ENCODE measurements at places on chromosomes 1 and 21.
A peak's percentile ranks its signal among the peaks of the same experiment; 100 is the strongest.

DNA sequence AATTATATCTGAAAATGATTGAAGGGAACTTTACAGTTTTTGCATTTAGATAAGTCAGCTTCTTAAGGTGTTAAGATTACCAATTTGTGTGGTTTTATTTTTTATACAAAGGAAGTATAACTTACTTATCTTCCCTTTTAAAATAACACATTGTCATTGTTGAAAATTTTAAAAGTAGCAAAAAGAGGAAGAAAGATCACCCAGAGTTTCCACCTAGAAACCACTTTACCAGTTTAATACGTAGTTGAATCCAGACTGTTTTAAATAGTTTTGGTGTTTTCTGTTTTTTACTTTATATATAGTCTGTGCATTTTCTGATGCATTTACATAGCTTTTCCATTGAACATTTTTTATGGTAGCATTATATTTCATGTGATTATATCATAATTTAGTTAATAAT lies 6.1 kb downstream of the CCDC18 start:
- DNase-seq = no peak

GRCh38 chr1:76314730-76315129 lies 240.2 kb downstream of the ST6GALNAC3 start:
- DNase-seq = no peak

GRCh38 chr1:82323144-82323841 lies 522.6 kb downstream of the ADGRL2 start:
- peak; percentile 27 for DNase-seq

DNA sequence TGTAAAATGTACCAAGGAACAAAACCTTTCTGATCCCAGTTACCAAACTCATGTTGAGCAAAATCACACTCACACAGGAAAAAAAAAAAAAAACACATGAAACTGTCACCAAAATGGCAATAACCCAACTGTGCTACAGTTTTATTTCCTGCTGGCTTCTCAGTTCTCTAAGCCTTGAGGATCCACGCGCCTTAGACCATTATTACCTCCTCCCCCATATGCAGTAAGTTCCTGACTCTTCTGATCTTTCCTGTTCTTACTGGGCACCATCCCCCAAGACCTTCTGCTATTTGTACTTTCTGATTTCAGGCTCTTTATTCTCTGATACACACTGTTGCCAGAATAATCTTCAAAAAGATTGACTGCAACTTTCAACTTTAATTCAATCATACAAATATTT lies 79.6 kb downstream of the SLC45A1 start:
- DNase-seq = no peak

DNA sequence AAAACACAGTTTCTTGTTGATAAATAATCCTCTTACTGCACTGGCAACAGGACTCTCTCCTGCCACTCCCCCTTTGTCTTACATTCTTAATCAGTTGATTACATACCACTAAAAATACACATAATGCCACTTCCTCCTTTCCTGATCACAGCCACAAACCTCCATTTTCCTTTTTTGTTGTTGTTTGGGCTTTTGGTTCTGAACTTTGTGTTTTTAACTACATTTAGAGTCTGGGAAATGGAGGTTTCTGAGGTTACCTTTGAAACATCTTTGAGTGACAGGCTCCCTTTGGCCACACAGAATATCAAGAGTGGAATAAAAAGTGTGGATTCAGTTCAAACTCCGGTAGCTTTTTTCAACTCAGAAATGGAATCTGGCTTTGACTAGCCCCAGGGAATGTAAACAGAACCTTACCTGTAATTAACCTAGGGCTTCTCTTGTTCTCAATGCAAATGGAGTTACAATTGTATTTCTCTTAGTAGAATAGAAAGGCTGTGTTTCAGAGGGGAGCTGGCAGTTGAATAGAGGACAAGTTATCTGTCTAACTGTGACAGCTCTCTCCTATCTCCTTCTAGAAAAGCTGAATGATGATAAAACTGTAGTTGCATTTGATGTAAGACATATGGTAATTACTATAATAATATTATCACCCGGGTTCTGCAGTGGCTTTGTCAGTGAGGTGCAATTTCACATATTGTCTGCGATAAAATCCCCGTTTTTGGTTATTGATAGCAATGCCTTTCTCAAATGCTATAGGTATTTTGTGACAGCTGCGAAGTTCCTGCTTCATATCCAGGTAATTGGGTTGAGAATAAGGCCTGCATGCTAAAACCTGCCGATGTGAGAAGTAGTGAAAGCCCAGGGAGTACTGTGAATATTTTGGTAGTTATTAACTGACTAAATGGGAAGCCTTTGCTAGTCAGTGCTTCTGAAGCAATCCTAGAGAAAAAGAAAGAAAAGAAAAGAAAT lies 66.9 kb downstream of the ST6GALNAC5 start:
- peak; percentile 82 for DNase-seq

DNA sequence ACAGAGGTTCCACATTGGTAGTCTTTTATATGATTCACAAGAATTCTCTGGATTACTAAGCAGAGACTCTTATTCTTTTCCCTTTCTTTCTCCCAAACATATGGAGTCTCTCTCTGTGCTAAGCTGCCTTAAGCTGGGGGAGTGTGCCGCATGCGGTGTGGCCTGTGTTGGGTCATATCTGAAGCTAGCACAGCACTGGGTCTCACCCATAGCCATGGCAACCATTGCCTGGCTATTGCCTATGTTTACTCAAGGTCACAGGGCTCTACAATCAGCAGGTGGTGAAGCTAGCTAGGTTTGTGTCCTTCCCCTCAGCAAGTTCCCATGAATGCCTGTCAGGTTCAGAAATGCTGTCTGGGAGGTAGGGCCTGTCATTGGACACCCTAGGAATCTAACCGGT lies 73.6 kb upstream of the ZRANB2 start:
- DNase-seq = no peak

GRCh38 chr1:167601442-167602383 lies 28.3 kb upstream of the RCSD1 start:
- no peak for DNase-seq

GRCh38 chr1:232123775-232124659 lies 497.4 kb downstream of the DISC1 start:
- DNase-seq = no peak

DNA sequence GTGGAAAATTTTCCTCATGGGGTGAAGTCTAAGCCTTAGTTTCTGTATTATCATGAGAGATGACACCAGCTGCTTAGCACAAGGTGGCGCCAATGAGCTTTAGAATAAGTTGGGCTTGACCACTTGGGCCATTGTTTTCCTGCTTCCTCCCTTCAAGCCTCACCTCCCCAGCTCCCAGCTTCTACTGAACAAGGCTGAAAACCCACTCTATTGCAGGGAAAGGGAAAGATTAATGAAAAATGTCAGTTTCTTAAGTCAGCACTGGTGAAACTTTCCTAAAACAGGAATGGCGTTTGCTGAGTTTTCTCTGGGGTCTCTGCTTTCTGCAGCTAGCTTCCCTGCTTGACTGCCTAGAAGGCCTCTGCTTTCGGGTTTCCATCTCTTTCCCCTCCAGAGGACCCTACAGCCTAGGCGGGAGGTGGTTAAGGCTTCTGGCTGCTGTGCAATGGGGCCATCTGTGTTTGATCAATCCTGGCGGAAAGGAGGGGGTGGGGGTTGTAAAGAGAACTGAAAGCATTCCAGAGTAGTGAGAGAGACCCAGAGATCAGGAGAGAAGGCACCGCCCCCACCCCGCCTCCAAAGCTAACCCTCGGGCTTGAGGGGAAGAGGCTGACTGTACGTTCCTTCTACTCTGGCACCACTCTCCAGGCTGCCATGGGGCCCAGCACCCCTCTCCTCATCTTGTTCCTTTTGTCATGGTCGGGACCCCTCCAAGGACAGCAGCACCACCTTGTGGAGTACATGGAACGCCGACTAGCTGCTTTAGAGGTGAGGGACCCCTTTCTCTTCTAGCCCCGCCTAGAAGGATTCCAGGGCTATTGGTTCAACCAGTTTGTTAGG lies at the start of gene OLFML3:
TSS of gene OLFML3 (plus strand) at position 612 of the 840 bp plus-strand sequence. CDS start at position 655, 43 bp downstream.
- DNase-seq = peak; percentile 66

DNA sequence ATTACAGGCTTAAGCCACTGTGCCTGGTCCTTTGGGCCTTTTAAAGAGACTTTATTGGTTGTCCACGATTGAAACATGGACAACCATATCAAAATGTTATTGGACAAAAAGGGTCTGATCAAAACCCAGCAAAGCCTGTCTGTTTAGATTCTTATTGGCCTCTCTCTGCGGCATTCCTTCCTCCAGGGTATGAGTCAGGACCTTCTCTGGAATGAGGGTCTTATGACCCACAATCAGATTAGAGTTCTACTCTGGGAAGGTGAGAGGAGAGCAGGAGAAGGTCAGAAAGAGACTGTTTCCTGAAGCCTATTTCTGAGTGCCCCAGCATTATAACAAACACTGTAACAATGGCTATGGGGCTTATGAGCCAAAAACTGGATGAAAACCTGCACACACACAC lies 7.9 kb downstream of the LURAP1 start:
- DNase-seq = no peak

DNA sequence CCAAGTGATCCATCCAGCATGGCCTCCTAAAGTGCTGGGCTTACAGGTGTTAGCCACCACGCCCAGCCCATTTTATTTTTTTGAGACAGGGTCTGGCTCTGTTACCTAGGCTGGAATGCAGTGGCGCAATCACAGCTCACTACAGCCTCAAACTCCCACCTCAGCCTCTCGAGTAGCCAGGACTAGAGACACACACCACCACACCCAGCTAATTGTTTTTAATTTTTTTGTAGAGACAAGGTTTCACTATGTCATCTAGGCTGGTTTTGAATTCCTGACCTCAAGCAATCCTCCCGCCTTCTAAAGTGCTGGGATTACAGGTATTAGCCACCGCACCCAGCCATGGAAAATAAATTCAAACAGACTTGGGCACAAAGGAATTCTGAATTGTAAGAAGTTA lies 31.9 kb downstream of the PUM1 start:
- no peak for DNase-seq

- DNase-seq = no peak
Measured at GRCh38 chr1:115293899-115294298, 44.1 kb downstream of the NGF start.

DNA sequence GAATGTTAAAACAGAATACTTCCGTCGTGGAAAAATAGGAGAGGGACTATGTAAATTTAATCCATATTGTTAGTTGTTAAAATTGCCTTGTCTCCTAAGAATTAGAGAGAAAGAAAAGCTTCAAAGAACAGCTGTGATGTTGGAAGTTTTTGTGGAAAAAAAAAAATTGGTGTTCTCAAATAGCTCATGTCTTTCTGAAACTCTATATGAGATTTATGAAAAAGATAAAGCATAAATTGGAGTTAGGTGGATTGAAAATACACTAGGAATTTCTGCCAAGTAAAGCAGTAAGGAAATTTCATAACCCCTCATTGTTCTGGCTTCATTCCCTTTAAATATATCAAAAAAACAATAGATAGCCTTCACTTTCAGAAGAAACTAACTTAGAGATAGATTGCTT lies 274.0 kb upstream of the ADAMTS5 start:
- no peak for DNase-seq

GRCh38 chr21:42401820-42402251 lies 1.9 kb upstream of the UBASH3A start:
- DNase-seq = no peak

All from NCI-H748 treated with DMSO at 0.1 percent for 48 hours (cell line).